Endothelial cell of umbilical vein (primary cell): ENCODE measurements at places on chromosomes 1 and 21. TPM values are rescaled to one million over a fixed set of nuclear protein-coding genes. Genes with fewer than 3 reads are reported as not detected.

DNA sequence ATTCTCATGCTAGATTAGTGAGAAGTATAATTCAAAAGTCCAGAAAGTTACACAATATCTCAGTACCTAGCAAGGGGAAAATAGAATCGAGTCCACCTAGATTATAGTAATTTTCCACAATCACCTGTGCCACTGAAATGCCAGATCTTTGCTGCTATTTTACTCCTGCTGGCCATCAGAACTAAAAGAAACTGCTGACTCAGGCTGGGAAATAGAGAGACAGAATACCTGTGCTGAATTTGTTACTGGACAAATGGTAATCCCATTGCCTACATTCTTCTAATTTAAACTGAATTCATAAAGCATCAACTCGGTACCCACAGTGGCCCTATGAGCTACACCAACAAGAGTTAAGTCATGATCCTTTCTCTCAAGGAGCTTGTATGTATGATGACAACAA lies 55.0 kb downstream of the USH2A start:
- H3K27ac ChIP-seq = no peak overlapping the region
- H3K4me1 ChIP-seq = no peaks in the 10 kb centered on the region
- no peaks in the 10 kb centered on the region for H3K36me3 ChIP-seq

DNA sequence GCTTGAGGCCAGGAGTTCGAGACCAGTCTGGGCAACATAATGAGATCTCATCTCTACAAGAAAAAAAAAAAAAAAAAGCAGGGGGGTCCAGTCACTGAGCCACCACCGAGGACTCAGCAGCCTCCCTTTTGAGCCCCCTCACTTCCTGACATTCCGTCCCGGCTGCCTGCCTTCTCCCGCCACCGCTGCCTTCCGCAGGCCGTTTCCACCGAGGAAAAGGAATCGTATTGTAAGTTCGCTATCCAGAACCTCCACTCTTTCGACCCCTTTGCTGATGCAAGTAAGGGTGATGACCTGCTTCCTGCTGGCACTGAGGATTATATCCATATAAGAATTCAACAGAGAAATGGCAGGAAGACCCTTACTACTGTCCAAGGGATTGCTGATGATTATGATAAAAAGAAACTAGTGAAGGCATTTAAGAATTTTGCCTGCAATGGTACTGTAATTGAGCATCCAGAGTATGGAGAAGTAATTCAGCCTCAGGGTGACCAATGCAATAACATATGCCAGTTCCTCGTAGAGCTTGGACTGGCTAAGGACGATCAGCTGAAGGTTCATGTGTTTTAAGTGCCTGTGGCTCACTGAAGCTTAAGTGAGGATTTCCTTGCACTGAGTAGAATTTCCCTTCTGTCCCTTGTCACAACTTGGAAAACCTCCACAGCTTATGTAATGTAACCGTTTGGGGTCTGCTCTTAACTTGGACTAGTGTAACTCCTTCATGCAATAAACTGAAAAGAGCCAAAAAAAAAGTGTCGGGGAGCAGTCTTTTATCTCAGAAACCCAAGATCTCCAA lies 55.6 kb downstream of the GLUL start:
- no peak overlapping the region for H3K27ac ChIP-seq
- no peaks in the 10 kb centered on the region for H3K4me1 ChIP-seq
- no peak overlapping the region for H3K4me3 ChIP-seq
- H3K36me3 ChIP-seq = no peaks in the 10 kb centered on the region

GRCh38 chr1:243526180-243526579 lies 270.3 kb downstream of the SDCCAG8 start:
- no peaks in the 10 kb centered on the region for H3K36me3 ChIP-seq
- H3K27ac ChIP-seq = no peak overlapping the region
- no peak for DNase-seq
- H3K27me3 ChIP-seq = no peaks in the 10 kb centered on the region

GRCh38 chr1:175423605-175424004 lies 231.0 kb upstream of the KIAA0040 start:
- no peaks in the 10 kb centered on the region for H3K36me3 ChIP-seq
- DNase-seq = no peak
- no peak overlapping the region for H3K27ac ChIP-seq
- no peaks in the 10 kb centered on the region for H3K4me1 ChIP-seq
- H3K27me3 ChIP-seq = no peaks in the 10 kb centered on the region

DNA sequence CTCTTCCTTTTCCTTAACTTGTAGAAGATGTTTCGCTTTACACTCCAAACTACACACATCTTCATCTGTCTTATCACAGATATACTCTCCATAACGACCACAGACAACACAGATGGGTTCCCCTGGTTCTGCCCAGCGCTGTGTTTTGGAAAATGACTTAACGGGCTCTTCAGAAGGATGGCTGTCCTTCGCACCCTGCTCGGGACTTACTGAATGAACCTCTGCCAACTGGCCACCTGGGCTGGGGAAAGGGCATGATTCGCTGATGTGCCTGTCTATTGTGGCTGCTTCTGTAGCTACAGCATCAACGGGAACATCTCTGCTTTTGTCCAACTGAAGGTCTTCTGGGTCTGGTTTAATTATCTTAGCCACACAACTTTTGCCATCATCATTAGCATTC lies 3.4 kb downstream of the DDX59 start:
- H3K27me3 ChIP-seq = no peaks in the 10 kb centered on the region
- H3K4me1 ChIP-seq = peaks cover 28% of the 10 kb centered on the region
- H3K27ac ChIP-seq = peak overlapping the region; percentile 32
- no peak overlapping the region for H3K4me3 ChIP-seq
- H3K36me3 ChIP-seq = peaks cover 10% of the 10 kb centered on the region
- no peak for DNase-seq

GRCh38 chr1:244324176-244324883 lies 127.4 kb downstream of the ADSS2 start:
- H3K4me1 ChIP-seq = peaks cover 45% of the 10 kb centered on the region
- peak overlapping the region; percentile 87 for H3K27ac ChIP-seq
- peak; percentile 20 for DNase-seq
- peak overlapping the region; percentile 39 for H3K4me3 ChIP-seq

Gene S100A8
- total RNA-seq = not detected in 2 replicates

Gene CHD1L
- 33.8 and 38.3 TPM in 2 replicates for total RNA-seq

Gene TFF2
- not detected in 2 replicates for total RNA-seq

Gene NR1I3
- total RNA-seq = not detected in 2 replicates
